ENCODE measurements at places on chromosomes 7 and 10. TPM values are rescaled to one million over a fixed set of nuclear protein-coding genes. Genes with fewer than 3 reads are reported as not detected.
A peak's percentile ranks its signal among the peaks of the same experiment; 100 is the strongest.

The PRSS1 gene
- total RNA-seq: not detected

- no peak for DNase-seq
- H3K4me3 ChIP-seq: no peak overlapping the region
- H3K36me3 ChIP-seq: no peaks in the 10 kb centered on the region
- no peaks in the 10 kb centered on the region for H3K27me3 ChIP-seq
- peaks cover 47% of the 10 kb centered on the region for H3K4me1 ChIP-seq
- H3K27ac ChIP-seq: no peak overlapping the region
These were observed 5.9 kb upstream of the IFIT1B start for GRCh38 chr10:89371987-89372386.

DNA sequence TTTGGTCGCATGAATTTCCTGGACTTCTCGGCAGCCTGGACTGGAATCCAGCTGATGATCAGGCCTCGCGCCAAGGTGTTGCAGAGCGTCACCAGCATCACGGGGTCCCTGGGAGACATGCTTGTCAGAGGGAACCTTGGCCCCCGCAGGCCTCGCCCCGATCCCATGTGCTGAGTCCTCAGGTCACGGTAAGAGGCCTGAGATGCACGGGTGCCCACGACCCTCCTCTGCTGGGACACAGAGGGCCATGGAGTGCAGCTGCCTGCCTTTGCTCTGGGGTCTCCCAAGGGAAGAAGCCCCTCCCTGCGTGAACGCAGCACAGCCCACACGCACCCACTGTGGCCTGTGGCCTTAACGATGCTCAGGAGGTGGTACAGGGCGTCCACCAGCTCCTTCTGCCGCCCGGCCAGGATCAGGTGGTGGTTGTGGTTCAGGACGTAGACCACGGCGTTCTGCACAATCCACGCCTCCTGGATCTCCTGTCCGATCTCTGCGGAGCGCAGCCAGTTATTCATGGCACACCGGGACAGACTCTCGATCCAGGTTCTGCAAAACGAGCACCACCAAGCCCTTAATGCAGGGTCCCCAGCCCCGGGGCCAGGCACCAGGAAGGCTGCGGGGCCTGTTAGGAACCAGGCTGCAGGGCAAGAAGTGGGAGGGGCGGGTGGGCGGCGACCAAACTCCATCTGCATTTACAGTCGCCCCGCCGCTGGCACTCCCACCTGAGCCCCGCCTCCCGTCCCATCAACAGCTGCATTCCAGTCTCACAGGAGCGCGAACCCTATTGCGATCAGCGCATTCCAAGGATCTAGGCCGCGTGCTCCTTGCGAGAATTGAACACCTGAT is 29.4 kb downstream of the CFAP46 start:
- peaks cover 25% of the 10 kb centered on the region for H3K4me1 ChIP-seq
- peak; percentile 45 for DNase-seq
- no peak overlapping the region for H3K4me3 ChIP-seq
- no peak overlapping the region for H3K27ac ChIP-seq
- H3K36me3 ChIP-seq: no peaks in the 10 kb centered on the region
- H3K27me3 ChIP-seq: peaks cover 18% of the 10 kb centered on the region

DNA sequence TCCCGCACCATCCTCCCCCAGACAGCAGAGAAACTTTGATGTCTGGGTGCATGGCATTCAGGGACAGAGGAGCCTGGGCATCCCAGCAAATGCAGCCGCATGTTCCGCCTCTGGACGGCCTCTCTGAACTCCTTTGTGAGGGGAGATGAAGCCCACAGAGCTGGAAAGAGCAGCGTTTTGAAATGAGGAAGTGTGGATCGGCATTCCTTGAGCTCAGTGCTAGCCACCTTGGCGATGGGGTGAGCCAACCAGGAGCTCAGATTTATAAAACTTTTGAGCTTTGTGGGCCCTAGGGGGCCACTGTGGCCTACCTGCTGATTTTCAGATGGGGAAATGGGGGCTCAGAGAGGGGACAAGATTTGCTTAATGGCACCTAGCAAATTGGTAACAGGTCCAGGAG is 126.4 kb upstream of the TCF7L2 start:
- no peak overlapping the region for H3K4me3 ChIP-seq
- H3K27ac ChIP-seq: no peak overlapping the region
- no peak for DNase-seq
- no peaks in the 10 kb centered on the region for H3K27me3 ChIP-seq
- H3K4me1 ChIP-seq: no peaks in the 10 kb centered on the region

DNA sequence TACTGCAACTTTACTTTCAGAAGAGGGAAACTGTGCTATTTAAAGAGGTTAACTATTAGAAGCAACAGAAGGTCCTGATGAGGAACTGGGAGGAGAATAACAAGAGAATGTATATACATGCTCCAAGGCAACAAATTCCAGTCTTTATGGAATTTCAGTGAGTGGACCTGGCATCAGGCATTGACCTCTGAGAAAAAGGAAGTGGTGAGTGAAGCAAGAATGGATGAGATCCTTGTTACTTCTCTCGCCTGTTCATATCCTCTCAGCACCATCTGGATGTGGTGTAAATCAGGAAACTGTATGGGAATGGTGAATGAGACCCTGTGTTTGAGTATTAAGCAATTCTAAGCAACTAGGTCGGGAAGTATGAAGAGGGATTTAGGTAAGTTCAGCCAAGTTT is 30.3 kb upstream of the KBTBD2 start:
- DNase-seq: no peak
- H3K4me1 ChIP-seq: no peaks in the 10 kb centered on the region
- H3K27ac ChIP-seq: no peak overlapping the region
- H3K4me3 ChIP-seq: no peak overlapping the region
